ENCODE measurements at places on chromosomes 6 and 20.

DNA sequence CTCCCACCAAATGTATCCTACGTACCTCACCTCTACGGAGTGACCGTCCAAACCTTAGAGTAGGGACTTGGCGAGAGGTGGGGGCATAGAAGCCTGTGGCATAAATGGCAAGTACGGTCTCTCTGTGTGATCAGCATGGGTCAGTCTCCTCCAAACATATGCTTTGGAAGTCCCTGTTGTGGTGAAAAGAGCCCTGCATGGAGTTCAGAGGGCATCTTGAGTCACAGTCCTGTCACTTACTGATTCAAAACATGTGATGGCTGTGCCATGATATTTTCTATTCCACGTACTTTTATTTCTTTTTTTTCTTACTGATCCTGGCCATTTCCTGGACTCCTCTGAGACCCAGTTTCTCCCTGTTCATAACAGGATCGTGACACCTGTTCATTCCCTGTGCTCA, 67.5 kb upstream of the CEP85L start:
- DNase-seq: no peak

- DNase-seq: no peak
Observed at GRCh38 chr6:132491881-132492280, 21.0 kb downstream of the STX7 start.

GRCh38 chr6:15400572-15401004, 154.7 kb downstream of the JARID2 start:
- DNase-seq: peak; percentile 51

DNA sequence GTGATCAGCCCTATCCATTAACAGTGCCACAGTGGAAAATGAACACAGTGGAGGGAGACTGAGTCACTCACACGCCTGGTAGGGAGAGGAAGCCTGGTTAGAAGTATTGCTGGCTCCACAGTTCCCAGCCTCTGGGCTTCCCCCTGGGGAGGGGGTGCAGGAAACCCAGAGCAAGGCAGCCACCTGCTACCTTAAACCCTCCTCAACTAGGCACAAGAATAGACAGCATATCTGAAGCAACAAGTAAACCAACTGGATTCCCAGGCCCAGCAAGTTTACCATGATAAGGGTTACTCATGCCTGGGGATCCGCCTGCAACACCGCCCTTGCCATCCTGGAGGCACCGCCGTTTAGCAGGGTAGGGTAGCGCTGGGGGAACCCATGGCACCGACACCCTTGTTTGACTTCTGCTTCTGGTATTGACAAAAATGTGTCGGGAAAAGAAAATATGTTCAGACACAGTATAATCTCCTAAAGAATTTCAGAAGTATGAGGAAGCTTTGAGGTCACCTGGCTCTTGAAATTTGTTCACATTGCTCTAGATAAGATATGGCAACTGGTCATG, 38.3 kb downstream of the SLC22A23 start:
- DNase-seq: no peak

DNA sequence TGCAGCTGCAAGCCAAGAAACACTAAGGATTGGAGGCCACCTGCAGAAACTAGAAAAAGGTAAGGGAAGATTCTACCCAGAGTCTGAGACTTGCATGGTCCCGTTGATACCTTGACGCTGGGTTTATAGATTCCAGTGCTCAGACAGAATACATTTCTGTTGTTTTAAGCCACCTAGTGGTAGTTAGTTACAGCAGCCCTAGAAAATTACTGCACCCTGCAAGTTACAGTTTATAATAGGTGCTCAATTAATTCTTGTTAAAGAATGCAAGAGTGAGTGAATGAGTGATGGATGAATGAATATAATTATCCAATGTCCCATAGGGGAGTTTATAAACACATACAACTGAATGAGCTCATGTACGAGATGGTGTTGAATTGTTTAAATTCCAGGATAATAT, 453.1 kb upstream of the SLC35B3 start:
- DNase-seq: no peak

DNA sequence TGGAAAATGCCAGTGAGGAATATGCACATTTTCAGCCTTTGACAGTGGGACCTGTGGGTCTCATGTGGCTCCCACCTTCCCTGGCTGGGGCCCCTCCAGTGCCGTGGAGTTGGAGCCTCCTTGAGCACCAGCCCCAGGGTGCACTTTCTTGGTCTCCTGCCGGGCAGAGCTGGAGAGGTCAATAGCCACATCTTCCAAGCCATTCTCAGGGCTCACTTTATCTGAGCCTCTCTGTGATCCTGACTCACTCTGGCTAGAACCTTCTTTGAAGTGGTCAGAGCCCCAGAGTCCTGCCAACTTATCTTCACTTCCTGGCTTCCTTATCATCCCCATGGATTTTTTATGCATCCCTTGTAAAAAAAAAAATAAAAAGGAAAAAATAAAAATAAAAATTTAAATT, 5.7 kb downstream of the VSX1 start:
- DNase-seq: no peak

DNA sequence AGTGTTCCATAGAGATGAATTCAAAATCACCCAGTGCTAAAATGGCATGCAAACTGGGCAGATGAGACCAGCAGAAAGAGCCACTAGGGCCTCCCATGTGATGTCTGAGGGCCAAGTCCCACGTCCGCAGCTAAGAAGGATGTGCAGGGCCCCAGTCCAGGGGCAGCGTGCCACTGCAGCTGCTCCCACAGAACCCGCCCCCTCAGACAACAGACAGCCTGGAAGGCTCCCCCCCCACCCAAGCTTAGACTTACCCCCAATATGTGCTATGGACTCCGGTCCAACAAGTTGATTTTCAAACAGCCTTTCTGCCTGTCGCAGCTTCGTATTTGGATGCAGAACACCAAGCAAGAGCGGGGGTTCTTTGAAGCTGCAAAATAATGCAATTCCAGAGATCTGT, 14.0 kb downstream of the APMAP start:
- no peak for DNase-seq

DNA sequence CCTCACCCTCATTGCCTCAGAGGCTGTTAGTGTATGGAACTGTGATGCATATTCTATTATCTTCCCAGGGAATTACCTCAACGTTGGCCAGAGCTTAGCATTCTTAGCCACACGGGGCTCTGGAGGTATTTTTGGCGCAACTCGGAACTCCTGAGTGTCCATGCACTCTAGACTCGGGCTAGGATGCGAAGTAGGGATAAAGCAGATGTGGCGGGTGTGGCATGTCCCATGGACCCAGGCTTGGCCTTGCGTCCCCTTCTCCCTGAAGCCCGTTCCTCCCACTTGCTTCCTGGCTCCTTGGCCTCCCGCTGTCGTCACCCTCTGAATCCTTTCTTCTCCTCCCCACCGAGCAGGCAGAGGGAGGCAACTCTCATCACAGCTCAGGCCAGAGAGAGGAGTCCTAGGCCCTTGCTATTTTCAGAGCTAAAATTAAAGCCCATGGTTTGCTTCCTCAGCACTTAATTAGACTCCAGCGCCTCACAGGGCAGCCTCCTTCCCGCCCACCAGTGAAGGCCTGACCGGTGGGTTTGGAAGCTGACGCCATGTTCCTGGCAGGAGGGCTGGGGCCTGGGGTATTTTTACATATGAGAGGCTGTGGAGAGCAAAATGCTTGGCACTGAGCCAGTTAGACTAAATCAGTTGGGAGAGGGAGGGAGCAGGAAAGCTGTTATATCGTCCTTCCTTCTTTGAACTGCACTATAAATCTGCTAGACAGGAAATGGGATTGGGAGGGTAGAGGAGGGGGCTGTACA, 138.7 kb downstream of the FOXO3 start:
- DNase-seq: no peak

DNA sequence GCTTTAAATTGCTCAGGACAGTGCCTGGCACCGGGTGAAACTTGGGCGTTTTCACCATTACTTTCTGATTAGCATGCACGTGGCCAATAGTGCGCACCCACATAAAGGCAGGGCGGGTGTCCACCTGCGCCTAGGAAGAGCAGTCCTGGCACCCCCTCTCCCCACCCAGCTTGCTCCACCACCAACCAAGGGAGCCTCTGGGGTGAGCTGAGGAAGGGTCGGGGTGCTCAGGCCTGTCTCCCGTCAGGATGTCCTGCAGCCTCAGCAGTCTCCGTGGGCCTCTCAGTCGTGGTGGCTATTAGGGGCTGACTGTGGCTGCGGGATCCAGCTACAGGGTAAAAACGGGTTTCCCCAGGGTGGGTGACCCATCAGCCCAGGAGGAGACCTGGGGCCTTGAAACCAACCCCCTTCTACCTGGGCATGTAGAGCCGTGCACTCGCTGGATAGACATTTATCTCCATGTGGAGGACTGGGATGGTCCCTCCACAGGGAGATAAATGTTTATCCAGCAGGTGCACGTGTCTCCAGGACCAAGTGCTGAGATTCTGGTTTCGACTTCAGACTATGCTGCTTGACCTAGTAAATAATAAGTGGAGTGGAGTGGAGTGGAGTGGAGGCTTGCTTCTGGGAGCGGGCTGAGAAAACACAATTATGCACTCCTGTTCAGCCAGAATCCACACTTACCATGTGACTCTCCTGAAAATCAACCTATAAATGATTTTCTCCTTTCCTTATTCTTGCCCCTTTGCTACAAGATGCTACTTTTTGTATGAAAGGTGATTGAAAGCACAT, 91.1 kb downstream of the ZDHHC14 start:
- no peak for DNase-seq

DNA sequence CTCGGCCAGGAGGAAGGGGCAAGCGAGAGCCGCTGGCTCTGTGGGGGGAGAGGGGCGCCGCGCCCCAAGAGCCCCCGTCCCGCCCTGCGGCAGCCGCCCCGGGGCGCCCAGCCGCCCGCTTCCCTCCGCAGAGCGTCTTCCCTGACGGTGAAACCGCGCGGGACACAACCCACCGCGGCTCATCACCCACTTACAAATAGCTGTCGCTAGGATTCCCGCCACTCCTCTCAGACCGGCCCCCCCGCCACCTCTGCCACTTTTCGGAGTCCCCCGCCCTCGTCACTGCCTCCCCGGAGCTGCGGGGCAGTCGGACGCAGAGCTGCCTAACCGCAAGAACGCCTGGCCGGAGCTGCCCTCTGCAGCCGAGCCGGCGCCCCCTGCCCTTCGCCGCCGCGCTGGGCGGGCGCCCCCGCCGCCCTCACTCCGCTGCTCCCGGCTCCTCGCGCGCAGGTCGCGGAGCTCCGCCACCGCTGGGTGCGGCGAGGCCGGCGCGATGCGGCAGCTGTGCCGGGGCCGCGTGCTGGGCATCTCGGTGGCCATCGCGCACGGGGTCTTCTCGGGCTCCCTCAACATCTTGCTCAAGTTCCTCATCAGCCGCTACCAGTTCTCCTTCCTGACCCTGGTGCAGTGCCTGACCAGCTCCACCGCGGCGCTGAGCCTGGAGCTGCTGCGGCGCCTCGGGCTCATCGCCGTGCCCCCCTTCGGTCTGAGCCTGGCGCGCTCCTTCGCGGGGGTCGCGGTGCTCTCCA, at the start of gene SLC35D3:
SLC35D3 (plus strand) TSS at position 366 of the 749 bp plus-strand sequence; CDS start at position 494, 128 bp downstream.
- DNase-seq: peak; percentile 30

DNA sequence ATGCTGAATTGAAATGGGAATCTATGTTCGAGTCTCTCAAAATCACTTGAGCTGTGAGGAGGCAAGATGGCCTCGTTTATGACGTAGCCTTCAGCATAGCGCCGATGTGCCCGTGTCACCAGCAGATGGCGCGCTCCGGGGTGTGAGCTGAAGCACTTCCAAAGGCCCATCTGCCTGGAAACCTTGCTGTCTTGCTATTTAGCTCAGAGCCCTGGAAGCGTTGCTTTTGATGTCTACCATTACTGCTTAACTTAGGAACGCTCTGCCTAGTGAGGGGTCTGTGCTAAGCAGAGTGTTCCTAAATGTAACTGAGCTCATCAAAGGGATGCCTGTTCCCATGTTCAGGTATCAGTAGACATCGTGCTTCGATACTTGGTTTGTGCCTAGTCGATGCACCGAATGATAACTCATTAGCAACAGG, 67.7 kb downstream of the SYCP2L start:
- DNase-seq: peak; percentile 86

GRCh38 chr20:56503916-56504315, 20.6 kb upstream of the FAM209A start:
- DNase-seq: no peak

- no peak for DNase-seq
Observed at GRCh38 chr6:83729871-83730270, 21.0 kb upstream of the SNAP91 start.

DNA sequence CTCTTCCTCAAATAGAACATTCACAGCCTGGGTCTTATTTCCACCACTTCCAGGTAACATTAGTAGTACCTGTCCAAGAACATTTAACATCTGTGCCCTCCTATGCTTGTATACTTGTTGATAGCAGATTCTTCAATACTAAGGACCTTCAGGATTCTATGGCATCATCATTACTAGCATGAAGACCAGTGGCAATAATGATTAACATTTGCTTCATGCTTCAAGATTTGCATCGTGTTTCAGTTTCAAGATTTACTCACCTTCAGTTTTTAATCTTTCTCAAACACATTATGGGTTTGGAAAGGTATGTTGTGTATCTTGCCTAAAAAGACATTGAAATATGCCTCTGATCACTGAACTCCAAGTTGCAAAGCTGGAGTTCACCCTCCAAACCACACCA, 412.8 kb upstream of the NRSN1 start:
- no peak for DNase-seq

DNA sequence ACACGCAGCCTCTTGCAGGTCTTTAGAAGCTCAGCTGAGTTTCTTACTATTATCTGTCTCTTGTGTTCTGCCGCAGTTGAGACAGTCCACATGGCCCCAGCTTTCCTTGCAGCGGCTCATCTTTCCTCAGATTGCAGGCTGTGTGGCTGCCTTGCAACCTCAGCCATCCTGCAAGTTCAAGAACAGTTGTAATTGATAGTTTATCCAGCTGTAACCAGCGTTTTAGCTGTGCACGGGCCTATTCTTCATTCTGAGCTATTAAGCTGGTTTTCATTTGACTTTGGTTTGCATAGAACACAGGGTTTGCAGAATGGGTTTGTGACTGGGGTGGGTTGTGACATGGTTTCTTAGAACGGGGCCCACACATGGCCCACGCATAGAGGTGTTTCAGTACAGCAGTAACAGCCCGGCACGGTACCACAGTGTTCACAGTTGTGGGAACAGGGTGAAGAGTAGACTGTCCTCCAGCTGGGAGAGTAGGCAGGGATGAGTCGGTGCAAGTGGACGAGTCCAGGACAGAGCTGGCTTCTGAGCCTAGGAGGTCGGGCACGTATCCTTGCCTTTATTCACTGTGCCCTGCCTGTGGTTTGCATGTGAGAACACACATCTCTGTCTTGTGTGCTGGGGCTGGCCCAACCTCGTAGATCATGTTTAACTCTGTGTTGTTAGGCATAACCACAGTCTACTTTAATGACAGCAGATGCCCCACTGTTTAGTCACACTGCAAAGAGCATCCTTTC, 89.2 kb downstream of the RPP40 start:
- no peak for DNase-seq

DNA sequence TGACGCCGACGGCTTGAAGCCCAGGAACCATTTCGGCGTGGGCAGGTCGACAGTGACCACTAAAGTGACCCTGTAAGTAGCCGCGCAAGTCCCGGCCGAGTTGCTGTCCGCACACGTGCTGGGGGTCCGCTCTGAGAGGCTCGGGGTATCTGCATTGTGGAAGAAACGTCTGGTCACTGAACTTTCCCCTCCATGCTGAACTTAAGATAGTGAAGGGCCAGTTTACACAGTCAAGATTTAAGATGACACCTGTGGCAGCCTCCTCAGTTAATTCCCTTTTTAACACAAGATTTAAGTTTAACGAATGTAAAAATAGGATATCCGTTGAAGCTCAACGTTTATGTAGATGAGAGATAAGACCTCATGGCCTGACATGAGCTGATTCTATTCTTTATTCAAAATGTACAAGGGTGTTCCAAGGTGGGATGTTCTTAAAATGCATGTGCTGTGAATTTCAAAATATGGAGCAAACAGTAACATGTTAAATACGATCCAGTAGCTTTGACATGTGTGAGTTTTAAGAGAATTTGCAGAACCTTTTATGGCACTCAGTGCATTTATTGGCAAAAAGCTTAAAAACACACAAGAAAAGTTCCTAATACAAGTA, 116.2 kb downstream of the RTN4IP1 start:
- no peak for DNase-seq

Data from activated CD4-positive, alpha-beta T cell treated with anti-CD3 and anti-CD28 coated beads for 48 hours (primary cell).